ENCODE measurements at places on chromosomes 5 and 9. TPM values are rescaled to one million over a fixed set of nuclear protein-coding genes. Genes with fewer than 3 reads are reported as not detected.
A peak's percentile ranks its signal among the peaks of the same experiment; 100 is the strongest.

Gene ZNF484
- 4.8 TPM for total RNA-seq

Gene TRIM36
- 20.0 TPM for total RNA-seq

Gene RAB3C
- not detected for total RNA-seq

Gene PCDHAC1
- total RNA-seq, result 1.1 TPM

Gene LRRC26
- total RNA-seq, result 0.12 TPM

Gene ZDHHC12
- total RNA-seq, result 57.8 TPM

Gene MYOT
- not detected for total RNA-seq

Gene NUTM2G
- not detected for total RNA-seq

Gene CCNO
- total RNA-seq, result 2.4 TPM

Gene SSNA1
- 71.6 TPM for total RNA-seq

Gene ADAMTS16
- 1.3 TPM for total RNA-seq

- DNase-seq, result no peak
Measured at GRCh38 chr5:113253037-113253436, 181.8 kb downstream of the TSSK1B start.

DNA sequence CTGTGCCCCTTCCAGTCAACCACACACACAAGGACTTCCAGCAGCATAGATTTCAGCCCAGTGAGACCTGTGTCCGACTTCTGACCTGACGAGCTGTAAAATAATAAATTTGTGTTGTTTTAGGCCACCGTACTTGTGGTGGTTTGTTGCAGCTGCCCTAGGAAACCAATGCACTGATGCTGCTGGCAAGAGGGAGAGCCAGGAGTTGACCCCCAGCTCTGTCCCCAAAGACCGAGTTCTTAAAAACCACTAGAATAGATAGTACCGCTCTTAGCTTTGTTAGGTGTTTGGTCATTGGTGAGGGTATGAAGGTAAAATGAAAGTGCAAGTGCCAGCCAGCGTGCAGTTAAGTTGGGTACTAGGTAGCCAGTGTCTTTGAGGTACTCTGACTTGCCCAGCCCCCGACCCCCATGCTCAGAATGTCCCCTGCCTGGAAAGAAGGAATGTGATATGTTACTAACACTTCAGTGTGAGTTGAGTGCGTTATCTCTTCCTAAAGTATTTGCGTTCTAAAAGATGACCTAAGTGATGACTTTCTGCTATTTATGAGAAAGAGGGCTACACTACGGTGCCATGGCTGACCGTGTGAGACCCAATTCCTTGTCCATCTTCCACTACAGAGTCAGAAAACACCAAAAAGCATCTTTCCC lies 185.6 kb downstream of the AOPEP start:
- DNase-seq, result no peak

DNA sequence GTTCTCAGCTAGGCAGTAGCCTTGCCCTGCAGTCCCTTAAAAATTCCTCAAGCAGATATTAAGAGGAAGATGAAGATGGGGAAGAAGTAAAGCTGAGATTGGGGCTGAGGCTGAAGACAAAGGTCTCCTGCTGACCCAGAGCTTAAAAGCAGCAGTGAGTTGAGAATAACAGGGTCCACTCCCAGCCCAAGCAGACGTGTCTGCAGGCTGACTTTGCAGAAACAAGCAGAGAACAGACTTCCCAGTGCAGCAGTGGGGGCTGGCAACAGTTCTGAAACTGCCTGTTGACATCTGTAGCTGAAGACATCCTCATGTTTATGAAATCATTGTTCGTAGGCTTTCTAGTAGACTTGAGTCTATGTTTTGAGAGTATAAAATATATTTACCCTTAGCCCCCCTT lies 1.1 kb downstream of the CTXN3 start:
- no peak for DNase-seq

- DNase-seq, result no peak
Measured at GRCh38 chr9:35557320-35557719, 47.7 kb upstream of the TESK1 start.

- DNase-seq, result no peak
Measured at GRCh38 chr5:110354915-110355644, 371.4 kb downstream of the TMEM232 start.

GRCh38 chr9:38004809-38005560 lies 64.0 kb downstream of the SHB start:
- no peak for DNase-seq

DNA sequence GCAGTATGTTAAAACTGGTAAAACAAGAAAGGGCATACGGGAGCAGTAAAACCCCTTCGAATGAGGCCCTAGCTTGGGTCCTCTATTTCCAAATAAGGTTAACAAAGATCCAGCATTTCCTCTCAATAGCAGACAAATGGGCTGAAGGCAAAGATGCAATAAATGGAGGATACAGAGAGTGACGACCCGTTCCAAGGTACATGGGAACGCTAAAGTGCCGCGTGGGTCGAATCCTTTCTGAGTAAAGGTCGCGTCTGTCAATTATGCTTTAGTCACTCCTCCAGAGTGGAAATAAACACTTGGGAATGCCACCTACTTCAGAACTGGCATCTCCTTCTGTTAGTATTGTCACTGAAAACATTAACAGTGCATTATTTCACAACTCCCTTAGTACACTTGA lies 24.7 kb downstream of the ARL15 start:
- no peak for DNase-seq

DNA sequence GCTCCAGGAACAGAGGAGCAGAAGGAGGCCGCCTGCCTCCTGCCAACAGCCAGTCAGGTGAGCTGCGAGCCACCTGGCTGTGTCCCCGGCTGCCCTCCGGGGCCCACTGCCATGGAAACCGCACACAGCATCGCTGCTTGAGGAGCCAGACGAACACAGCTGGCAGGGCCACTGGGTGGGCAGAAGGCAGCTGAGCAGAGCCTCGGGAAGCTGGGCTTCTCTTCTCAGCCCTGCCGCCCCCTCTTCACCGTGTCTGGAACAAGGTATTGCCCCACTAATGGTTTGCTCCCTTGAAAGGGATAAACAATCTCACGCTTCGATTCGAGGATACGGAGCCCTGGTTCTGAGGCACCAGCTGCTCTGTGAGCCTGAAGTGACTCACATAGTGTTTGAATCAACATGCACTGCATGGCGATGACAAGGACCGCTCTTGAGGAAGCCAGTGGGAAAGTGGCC lies 63.7 kb upstream of the RUFY1 start:
- DNase-seq, result no peak

- DNase-seq, result peak; percentile 32
Measured at GRCh38 chr5:131747180-131748105, 49.4 kb downstream of the FNIP1 start.

GRCh38 chr9:114037249-114037648 lies 40.9 kb downstream of the AMBP start:
- no peak for DNase-seq

GRCh38 chr5:101942321-101942882 lies 353.7 kb downstream of the SLCO4C1 start:
- peak; percentile 55 for DNase-seq

DNA sequence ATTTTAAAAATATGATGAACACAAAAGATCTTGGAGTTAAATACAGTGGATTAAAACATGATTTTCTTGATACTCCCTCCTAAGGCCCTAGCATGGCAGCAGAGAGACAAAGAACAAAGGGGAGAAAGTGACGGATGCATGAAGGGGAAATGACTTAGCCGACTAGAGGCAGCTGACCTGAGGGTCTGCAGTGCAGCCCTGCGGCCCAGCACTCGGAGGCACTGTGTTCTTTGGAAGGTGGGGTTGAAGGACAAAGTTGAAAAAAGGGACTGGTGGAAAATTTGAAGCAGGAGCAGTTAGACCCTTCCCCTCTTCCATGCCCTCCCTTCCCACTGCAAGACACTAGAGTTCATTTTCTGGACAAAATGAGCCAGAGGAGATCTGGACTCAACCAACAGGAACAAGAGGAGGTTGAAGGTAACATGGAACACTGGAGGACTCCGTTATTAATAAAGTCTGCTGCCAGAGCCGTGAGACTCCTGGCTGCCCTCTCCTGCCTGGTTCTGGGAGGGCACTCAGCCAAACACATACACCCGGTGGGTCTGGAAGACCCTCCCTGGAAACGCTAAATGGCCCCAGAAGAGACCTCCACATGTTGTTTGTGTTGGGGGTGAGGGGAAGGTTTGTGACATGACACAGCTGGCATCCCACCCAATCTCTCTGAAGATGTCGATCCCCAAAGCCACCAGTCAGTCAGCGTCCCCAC lies 98.1 kb downstream of the JMY start:
- no peak for DNase-seq

GRCh38 chr9:79652598-79652997 lies 80.8 kb downstream of the TLE4 start:
- DNase-seq, result no peak

- DNase-seq, result no peak
Measured at GRCh38 chr5:43415935-43416802, 4.0 kb upstream of the CCL28 start.

- DNase-seq, result peak; percentile 43
Measured at GRCh38 chr5:29262339-29263123, 1931.0 kb upstream of the CDH6 start.

DNA sequence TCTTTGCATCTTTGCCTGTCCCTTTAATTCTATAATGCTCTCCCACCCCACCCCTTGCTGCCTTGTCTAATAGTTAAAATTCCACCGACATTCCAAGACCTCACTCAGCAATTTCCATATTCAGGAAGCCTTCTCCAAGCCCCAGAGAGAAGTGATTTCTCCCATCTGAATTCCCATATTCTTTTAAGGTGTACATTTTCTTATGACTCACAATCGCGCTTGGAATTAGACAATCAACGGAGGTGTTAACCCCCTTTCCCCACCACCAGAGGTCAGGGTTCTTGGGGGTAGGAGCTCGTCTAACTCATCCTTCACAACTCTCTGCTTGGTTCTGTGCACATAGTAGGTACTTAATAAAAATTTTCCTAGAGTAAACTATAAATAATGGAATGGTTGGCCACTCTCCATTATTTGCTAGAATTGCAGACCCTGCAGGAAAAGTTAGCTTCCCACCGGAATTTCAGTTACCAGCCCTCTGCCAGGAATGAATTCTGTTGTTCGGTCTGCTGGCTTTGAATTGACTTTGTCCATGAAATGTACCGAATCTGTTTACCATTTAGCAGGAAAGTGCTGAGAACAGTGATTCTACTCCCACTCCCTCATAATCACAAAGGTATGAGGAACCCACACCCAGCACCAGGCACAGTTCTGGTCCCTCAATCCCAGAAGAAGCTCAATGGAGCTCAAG lies 5.0 kb downstream of the KCNIP1 start:
- DNase-seq, result no peak

DNA sequence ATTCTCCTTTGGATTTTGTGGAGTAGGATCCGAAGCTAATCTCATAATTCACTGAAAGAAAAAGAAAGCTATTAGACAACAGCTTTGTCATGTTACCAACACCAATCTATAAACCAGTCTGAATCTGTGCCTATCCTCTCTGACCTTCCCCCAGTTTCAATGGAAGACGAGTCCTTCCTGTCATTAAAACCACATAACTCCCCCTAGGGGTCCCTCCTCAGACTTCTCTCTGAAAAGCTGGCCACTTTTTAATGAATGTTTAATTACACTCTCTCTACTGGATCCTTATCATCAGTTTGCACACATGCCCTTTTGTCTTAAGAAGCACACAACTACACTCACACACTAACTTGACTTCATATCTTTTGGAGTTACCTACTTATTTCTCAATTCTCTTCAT lies 98.0 kb upstream of the TSLP start:
- no peak for DNase-seq

DNA sequence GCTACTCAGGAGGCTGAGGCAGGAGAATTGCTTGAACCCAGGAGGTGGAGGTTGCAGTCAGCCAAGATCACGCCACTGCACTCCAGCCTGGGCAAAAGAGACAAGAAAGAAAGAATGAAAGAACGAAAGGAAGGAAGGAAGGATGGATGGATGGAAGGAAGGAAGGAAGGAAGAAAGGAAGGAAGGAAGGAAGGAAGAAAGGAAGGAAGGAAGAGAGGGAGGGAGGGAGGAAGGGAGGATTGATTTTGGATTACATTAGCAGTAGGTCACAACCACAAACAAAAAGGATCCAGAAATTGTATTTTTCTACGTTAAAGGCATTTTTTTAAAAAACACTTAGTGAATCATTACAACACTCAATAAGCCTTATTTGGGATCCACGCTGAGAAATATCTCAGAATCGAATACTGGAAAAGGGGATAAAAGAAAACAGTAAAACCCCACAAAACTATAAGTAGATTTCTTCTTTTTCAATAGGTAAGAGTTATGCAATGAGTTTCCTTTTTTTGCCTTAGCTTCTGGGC lies 136.9 kb upstream of the FREM1 start:
- no peak for DNase-seq

- DNase-seq, result no peak
Measured at GRCh38 chr9:20804489-20805250, 120.6 kb downstream of the FOCAD start.

DNA sequence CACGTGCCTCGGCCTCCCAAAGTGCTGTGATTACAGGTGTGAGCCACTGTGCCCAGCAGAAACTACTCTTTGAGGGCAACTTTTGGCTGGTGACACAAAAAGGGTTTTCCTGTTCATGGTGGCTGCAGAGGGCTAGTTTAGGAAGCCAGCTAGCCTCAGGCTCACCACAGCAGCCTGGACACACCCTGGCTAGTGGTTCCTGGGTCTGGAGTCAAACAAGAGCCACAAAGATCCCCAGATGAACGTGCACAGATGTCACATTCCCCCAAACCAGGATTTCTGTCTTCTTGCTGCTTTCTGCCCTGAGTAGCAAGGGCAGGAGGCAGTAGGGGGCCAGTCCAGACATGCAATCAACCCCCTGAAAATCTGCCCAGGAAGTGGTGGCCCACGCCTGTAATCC lies 6.8 kb downstream of the HBEGF start:
- DNase-seq, result no peak

GRCh38 chr5:136043968-136044610 lies 15.3 kb downstream of the TGFBI start:
- no peak for DNase-seq

DNA sequence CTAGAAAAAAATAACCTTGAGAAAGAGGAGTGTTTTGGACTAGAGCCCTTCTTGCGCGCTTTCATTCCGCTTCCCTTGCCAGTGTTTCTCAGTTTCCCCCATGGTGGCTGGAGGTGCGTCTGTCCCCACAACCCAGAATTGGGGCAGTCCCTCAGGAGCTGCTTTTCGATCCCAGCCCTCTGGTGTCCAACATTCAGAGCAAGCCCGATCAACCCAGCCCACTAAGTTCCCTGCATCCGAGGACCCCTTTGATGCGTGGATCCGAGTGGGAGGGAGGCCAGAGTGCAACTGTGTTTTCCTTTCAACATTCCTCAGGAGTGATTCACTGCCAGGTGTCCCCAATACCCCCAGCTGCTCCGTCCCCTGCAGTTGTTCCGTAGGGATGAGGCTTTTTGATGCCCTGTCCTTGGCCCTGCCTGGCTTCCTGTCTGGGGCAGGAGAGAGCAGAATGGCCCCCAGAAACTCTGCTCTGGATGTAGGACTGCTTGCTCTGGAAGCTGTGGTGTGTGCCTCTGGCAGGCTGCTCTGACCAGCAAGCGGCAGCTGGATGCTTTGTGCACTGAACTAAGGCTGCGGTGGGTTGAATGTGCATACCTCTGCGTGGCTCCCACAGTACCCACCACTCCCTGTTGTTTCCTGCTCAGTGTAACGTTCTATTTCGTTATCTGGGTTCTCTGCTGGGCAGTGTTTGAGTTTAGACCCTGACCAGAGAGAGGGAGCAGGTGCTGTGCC lies 117.5 kb downstream of the BOD1 start:
- DNase-seq, result no peak

DNA sequence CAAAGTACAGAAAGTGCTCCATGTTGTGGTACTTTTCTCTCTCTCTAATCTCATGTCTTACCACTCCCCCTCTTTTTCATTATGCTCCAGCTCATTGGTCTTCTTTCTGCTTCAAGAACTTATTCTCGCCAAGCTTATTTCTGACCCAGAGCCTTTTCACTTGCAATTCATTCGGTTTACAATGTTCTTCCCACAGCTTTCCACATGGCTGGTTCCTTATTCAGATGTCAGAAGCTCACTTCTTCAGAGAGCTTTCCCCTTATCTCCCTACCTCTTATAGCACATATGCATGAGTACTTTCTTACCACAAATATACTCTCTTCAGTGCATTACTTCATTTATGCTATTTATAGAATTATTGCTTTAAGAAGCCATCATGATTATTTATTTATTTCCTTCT lies 338.8 kb upstream of the ATP10B start:
- DNase-seq, result no peak
